ENCODE measurements at places on chromosomes 5 and 9.

- DNase-seq: peak; percentile 39
Measured at GRCh38 chr9:120900824-120901223, 23.8 kb upstream of the PHF19 start.

DNA sequence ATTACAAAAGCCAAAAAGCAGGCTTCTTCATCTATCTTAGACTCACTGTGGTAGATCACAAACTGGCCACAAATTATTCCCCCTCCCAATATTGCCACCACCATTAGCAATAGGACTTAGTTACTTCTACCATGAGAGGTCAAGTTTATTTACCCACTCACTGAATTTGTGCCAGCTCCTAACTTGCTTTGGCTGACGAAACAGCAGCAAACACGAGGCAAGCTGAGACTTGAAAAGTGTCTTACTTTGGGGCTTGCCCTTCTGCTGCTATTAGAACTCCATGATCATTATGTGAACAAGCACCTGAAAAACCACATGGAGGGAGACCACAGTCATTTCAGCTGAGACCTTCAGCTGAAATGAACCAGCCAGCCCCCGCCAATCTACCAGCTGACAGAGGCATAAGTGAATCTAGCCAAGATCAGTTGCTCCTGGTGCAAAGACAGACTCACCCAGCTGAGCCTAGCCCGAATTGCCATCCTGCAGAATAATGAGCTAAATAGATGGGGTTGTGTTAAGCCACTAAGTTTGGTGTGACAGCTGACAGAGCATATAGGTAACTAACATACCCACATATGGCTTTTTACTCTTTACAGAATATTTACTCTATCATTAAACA, 5.7 kb downstream of the WDR41 start:
- no peak for DNase-seq

DNA sequence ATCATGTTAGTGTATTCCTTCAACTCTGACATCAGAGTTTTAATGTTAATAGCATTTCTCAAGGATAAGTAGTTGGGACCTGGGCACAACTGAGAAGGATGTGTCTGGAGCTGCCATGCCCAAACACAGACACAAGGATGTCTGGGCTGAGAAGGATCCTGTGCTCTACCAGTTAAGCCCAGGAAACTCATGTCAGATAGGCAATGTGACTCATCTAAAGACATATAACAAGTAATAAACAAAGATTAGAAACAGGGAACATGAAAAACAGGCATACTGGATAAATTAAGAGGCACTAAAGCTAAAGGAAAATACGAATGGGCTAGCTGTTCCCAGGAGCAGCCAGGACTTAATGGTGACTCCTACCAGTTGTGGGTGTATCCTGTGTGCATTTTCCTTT, 9.1 kb upstream of the EGFLAM start:
- DNase-seq: no peak

DNA sequence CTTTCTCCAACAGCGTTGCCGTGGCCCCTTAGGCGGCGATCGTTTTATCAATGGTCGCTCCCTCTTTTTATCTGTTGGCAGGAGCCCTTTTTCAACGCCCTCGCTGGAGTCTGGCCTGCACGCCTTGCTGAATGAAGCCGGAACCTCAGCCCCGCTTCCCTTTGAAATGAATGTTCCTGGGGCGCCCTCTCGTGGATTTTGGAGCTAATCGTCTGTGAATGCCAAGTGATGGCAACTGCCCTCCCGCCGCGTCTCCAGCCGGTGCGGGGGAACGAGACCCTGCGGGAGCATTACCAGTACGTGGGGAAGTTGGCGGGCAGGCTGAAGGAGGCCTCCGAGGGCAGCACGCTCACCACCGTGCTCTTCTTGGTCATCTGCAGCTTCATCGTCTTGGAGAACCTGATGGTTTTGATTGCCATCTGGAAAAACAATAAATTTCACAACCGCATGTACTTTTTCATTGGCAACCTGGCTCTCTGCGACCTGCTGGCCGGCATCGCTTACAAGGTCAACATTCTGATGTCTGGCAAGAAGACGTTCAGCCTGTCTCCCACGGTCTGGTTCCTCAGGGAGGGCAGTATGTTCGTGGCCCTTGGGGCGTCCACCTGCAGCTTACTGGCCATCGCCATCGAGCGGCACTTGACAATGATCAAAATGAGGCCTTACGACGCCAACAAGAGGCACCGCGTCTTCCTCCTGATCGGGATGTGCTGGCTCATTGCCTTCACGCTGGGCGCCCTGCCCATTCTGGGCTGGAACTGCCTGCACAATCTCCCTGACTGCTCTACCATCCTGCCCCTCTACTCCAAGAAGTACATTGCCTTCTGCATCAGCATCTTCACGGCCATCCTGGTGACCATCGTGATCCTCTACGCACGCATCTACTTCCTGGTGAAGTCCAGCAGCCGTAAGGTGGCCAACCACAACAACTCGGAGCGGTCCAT, 10.0 kb downstream of the S1PR3 start:
- peak; percentile 89 for DNase-seq

DNA sequence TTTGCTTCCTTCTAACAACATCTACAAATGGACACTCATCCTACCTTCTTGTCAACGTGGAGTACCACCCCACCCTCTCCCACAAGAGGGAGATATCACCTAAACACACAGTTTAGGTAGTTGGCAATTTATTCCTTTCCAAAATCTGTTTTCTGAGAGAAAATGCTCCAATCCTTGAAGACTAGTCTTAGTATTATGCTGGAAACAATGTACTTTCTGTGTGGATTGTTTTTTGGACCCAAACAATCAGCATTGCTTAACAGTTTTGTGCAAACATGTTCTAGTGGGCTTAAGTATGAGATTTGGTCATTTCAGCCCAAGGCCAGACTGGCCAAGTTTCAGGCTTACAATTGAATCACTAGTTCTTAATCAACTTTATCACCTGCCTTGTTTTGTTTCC, 359.1 kb downstream of the ARHGEF28 start:
- DNase-seq: no peak

GRCh38 chr9:98806394-98807035, 955 bp upstream of the GALNT12 start:
- no peak for DNase-seq

GRCh38 chr9:4243113-4243512, 56.8 kb downstream of the GLIS3 start:
- no peak for DNase-seq

DNA sequence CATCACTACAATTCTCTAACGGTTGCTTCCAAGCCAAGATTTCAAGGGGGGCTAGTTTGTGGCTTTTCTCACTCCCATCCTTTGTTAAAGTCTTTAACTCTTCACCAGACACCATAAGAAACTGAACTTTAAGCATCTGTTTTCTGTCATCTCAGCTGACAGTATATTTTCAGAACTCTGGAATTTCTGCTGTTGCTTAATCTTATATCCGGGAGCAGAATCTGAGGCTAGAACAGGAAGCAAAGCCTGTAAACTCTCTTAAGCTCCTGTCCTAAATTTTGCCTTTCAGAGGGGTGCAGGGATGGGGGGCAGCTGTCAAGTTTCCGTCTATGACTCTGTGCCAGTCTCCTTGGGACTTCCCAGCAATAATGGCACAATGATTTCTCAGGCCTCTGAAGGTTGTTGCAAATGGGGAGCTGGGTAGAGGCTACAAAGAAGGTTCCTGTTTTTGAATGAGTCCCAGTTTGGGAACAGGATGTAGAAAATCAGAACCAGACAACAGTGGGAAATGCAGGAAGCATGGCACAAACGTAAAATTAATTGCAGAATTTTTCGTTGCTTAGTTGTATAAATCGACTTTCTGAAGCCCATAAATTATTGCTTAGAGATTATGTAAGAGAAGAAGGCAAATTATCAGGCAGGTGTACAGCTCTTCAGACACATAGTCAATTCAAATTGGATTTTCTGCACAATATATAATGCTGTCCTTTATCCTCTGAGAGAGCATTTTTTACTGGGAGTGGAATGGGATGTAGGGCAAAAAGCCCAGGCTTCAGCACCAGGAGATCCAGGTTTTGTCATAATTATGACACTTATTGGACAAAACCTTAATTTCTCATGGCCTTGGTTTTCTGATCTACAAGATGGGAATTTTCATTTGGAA, 430.9 kb downstream of the DMAC1 start:
- DNase-seq: no peak

GRCh38 chr9:128078504-128079434, 10.7 kb downstream of the SLC25A25 start:
- no peak for DNase-seq

DNA sequence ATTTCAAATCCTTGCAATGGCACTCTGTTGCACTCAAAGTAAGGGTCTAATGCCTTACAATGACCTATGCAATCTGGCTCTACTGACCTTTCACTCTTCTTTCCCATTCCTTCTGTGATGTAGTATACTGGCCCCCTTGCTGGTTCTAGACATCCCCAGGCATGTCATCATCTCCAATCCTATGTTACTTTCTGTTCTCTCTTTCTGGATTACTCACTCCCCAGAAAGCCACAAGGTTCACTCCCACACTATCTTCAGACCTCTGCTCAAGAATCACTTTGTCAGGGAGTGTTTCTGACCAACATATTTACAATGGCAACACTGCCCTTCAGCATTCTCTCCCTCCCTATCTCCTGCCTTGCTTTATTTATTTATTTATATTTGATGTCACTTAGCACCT, 802.2 kb upstream of the WWC1 start:
- no peak for DNase-seq

DNA sequence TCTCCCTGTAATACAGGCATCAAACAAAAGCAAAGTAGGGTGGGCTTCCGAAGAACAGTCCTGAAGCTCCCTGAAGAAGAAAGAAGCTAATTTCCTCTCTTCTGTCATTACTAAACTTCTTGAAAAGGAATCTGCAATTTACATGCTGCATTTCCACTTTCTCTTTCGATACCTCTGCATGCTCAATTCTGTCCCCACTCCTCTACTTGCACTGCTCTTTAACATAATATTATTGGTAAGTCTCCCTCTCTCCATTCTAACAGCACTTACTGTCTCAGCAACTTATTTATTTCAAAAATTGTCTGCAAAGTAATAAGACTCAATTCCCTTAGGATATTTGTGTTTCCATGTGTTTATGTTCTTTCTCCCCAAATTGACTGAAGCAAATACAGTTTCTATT, 3.9 kb upstream of the PLPP1 start:
- no peak for DNase-seq

DNA sequence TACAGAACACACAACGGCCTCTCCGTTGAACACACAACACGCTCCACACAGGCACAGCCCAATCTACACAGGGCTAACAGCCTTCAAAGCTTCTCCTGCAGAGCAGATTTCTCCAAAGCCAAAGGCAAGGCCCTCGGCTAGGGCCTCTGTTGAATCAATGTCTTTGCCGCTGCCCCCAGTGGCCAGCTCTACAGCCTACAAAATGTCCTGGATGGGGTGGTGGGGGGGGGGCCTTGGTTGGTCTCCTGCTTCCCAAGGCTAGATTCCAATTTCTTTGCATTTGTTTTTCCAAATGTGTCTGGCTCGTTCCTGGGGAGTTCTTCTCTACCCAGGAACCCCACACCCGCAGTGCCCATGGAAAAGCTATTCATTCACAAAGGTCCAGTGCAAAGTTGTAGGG, 167.2 kb downstream of the PAX5 start:
- no peak for DNase-seq

DNA sequence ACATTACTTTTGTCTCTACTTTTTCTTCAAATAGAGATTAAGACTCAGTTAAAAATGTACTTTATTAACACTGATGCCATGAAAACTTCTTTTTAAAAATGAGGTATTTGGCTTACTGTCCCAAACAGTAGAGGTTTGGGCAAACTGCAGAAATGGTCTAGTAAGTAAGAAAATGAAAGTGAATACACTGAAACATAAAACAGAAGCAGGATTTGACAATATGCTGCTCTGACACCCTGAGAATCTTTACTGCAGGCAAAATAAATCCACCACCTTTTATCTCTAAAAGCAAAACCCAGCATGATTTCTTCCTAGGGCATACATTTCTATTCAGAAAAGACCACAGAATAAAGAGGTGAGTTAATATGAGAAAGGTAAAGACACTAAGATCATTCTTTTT, 86.2 kb downstream of the SLC38A9 start:
- DNase-seq: no peak

DNA sequence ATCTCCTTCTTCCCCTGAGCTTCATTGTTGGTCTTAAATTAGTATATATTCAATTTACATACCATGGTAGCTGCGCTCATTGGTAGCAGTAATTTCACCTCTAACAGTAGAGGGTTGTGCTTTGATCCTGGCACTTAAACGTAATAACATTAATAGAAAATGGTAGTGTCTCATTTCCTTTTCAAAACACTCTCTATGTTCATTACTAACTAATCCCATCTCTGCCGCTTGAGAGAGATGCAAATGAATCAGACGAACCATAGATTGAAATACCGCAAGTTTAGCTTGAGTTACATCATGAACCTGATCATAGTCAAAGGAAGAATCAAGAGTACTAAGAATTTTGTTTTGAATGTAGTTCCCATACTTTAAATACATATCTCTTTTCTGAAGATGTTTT, 2.2 kb downstream of the THBS4 start:
- DNase-seq: no peak

- no peak for DNase-seq
Measured at GRCh38 chr5:100519075-100519474, 16.1 kb upstream of the FAM174A start.

- no peak for DNase-seq
Measured at GRCh38 chr9:131800366-131800765, 60.5 kb upstream of the RAPGEF1 start.

- DNase-seq: no peak
Measured at GRCh38 chr5:75574791-75575190, 36.5 kb upstream of the ANKDD1B start.

DNA sequence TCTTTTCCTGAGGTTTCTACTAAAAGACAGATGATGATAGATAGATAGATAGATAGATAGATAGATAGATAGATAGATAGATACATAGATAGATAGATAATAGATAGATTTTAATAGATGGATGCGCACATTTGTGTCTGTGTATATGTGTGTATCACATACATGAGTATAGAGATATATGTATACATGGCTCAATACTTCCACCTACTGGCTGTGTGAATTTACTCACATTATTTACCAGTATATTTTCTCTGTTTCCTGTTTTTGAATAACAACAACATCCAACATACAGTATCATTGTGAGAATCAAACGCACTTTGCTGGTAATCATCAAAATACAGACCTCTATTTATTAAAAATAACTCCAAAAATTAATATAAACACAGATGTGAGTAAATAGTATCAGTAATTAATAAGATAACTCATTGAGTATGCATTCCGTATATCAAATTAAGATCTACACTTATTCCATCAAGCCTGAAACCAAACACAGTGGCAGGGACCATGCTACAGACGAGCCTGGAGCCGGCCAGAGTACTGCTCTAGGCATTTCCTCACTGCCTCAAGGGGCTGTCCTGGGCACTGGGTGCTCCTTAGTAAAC, 338.0 kb downstream of the SEMA5A start:
- DNase-seq: no peak

DNA sequence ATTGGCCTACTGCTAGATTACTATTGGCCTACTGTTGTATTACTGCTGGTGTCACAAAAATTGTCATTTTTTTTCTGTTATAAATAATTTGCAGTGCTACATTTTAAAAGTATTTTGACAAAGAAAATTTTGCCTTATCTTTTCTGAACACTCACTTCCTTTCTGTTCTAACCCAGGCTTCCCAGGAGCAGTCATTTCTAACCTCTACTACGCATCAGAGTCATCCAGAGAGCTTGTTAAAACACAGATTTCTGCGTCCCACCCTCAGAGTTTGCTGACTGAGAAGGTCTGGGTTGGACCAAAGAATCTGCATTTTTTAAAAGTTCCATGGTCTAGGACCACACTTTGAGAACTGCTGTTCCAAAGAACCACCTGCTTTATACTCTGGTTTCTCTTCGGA, 306.1 kb downstream of the GLIS3 start:
- no peak for DNase-seq
